ENCODE measurements at places on chromosomes 11 and 22.

DNA sequence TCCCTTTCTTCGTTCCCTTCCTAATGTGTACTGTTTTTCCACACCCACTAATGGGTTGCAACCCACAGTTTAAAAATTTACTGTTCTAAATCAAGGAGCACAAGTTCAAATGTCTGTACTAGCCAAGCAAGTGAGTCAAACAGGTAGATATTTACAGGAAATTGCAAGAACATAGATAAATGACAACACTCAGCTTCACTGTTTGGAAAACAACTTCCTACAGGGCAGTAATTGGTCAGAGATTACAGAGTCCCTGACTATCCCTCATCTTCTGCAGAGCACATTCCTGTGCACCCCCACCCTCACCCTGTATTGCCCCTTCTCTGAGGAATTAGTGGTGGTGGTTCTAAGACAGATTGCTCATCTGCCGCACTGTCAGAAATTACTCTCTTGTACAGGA is 1.9 kb downstream of the SERPING1 start:
- H3K36me3 ChIP-seq: peaks cover 8% of the 10 kb centered on the region
- peak overlapping the region; percentile 74 for H3K4me3 ChIP-seq
- no peak for DNase-seq
- H3K4me1 ChIP-seq: peaks cover 31% of the 10 kb centered on the region

- H3K27me3 ChIP-seq: no peaks in the 10 kb centered on the region
- H3K4me1 ChIP-seq: peaks cover 18% of the 10 kb centered on the region
- H3K36me3 ChIP-seq: peaks cover 13% of the 10 kb centered on the region
- DNase-seq: no peak
Measured at GRCh38 chr22:23749841-23750301, 1.0 kb downstream of the ZNF70 start.

DNA sequence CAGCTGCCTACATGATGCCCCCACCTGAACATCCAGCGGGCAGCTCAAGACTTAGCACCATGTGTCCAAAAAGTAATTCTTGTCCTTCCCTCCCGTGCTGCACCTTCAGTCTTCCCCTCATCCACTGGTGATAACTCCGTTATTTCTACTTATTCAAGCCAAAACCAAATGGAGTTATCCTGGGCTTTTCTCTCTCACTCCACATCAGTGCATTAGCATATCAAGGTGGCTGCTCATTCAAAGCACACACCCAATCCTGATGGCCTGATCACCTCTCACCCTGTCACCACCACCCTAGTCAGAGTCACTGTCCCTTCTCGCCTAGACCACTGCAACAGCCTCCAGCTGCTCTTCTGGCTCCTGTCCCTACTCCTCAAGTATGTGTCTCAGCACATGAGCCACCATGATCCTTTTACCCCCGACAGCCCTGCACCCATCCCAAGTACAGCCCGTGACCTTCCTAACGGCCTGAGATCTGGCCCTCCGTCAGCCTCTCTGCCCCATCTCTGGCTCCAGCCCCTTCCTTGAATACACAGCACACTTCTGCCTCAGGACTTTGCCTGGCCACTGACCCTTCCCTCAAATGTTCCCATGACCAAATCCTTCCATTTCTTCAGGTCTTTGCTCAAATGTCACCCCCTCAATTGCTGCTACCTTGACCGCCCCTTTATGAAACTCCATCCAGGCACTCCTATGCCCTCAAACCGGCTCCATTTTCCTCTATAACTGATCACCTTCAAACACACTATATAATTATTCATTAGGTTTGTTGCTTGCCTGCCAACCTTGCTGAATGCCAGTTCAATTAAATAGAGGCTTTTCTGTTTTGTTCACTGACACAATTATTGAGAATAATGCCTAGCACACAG is 19.7 kb upstream of the SLC25A1 start:
- H3K36me3 ChIP-seq: peaks cover 2% of the 10 kb centered on the region
- no peaks in the 10 kb centered on the region for H3K4me1 ChIP-seq
- no peak overlapping the region for H3K4me3 ChIP-seq
- H3K27ac ChIP-seq: no peak overlapping the region
- no peak for DNase-seq

GRCh38 chr22:24128021-24128420 is 53.3 kb upstream of the SUSD2 start:
- H3K27me3 ChIP-seq: no peaks in the 10 kb centered on the region
- no peaks in the 10 kb centered on the region for H3K4me1 ChIP-seq
- peaks cover 9% of the 10 kb centered on the region for H3K36me3 ChIP-seq
- H3K27ac ChIP-seq: no peak overlapping the region
- no peak for DNase-seq

GRCh38 chr22:39182478-39183030 is 30.1 kb upstream of the CBX7 start:
- DNase-seq: no peak
- H3K36me3 ChIP-seq: peaks cover 2% of the 10 kb centered on the region
- H3K4me1 ChIP-seq: peaks cover 8% of the 10 kb centered on the region

DNA sequence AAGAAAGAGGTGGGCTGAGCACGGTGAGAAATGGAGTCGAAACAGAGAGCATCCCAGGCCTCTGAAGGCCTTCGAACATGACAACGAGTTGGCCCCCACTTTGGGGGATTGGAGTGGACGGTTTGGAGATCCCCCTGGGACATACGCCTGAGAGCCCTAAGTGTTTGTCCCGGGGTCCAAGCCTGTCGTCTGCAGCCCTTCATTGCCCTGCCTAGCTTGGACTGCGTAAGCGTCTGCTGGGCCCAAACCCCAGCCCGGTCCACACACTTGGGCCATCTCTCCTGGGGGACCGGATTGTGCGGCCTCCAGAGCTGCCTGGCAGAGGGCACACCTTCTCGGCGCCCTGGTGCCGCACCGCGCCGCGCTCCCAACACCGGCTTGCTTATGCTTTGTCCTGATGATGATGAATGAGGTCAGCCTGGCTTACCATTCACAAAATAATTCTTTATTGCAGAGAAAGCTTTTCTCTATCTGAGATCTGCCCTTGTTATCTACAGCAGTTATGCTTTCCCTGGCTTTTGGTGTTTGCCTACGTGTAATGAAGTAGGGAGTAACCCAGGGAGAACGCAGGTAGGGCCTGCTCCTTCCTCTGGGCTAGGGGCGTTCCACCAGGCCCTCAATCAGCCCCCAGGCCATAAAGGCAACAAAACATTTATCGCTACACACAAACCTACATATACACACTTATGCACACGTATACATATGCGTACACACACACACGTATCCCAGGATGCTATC is 85.9 kb upstream of the PPARA start:
- no peak overlapping the region for H3K4me3 ChIP-seq
- H3K27ac ChIP-seq: no peak overlapping the region
- H3K27me3 ChIP-seq: peaks cover 68% of the 10 kb centered on the region
- H3K36me3 ChIP-seq: peaks cover 3% of the 10 kb centered on the region
- peaks cover 2% of the 10 kb centered on the region for H3K4me1 ChIP-seq
- peak; percentile 3 for DNase-seq

DNA sequence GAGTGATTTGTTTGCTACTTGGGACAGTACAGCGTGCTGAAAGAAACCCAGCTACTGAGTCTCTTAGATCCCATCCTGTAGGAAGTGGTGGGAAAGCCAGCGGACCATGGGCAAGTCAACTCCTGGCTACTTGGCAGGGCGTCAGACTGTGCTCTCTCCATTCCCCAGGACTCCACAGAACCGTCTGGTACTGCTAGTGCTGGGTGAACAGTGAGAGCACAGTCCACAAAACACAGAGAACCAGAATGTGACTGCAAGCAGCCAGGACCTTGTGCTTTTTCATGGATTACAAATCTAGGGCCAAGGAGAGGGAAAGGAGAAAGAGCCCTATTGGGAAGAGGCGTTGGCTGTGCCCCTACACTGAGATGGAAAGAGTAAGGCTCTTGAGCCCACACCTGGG is 10.2 kb downstream of the BID start:
- no peak overlapping the region for H3K4me3 ChIP-seq
- H3K27me3 ChIP-seq: no peaks in the 10 kb centered on the region
- DNase-seq: no peak
- no peak overlapping the region for H3K27ac ChIP-seq

DNA sequence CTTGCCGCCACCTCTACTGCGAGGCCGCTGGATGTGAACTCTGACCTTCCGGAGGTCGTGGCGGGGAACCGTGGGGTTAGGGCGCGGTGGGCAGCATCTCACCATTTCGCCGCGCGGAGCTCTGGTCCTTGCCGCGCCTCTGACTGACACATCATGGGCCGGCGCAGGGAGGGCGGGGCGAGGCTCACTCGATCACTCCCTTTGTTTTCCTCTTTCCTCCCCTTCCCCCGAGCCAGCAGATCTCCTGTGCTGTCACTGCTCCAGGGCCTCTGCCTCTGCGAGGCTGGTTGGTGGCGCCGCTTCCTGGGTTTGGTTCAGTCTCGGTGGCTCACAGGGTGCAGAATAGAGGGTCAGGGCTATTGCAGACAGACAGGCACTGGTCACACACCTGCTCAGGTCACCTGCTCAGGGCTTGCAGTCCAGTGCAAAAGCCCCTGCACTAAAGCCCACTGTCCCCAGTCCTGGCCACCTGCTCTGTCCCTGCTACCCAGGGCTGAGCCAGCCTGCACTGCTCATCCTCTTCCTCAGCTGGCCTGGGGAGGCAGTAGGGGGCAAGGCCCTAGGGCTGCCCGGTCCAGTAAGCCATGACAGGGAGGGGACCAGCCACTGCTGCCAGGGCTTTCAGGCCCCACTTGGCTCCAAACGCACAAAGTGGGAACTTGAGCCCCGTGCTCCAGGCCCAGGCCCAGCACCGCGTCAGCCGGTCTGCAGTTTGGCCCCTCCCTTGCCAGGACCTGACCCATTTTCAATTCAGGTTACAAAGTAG is 36.2 kb downstream of the PISD start:
- DNase-seq: no peak
- H3K27me3 ChIP-seq: no peaks in the 10 kb centered on the region
- no peaks in the 10 kb centered on the region for H3K36me3 ChIP-seq

DNA sequence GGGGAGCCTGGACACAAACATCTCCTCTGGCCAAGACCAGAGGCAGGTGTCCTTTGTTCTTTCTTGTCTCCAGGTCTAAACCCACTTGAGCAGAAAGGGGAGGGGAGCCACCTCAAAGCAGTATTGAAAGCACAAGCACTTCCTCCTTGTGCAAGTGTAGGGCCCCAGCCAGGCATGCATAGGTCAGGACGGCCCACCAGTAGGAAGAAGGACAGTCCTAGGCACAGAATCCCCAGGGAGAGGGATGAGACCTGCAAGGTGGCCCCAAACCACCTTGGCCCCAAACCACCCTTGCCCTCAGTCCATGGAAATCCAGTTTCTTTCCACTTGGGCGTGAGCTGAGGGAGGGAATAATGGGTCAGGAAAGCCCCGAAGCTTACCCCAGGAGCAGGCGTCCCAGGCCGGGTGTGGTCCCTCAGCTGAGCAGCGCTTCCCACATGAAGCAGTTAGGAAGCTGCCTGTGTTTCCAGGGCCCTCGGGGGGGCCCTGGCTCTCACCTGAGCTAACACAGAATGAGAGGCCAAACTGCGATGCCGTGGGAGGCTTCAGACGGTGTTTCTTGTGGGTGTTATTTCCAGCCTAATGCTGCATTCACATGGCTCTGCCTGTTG is 20.4 kb upstream of the IGSF9B start:
- no peaks in the 10 kb centered on the region for H3K4me1 ChIP-seq
- peaks cover 94% of the 10 kb centered on the region for H3K27me3 ChIP-seq
- H3K27ac ChIP-seq: no peak overlapping the region

- no peaks in the 10 kb centered on the region for H3K27me3 ChIP-seq
- DNase-seq: no peak
- H3K4me3 ChIP-seq: no peak overlapping the region
- peaks cover 7% of the 10 kb centered on the region for H3K36me3 ChIP-seq
- peak overlapping the region; percentile 98 for H3K27ac ChIP-seq
Measured at GRCh38 chr22:37511395-37512104, 7.7 kb downstream of the CARD10 start.

DNA sequence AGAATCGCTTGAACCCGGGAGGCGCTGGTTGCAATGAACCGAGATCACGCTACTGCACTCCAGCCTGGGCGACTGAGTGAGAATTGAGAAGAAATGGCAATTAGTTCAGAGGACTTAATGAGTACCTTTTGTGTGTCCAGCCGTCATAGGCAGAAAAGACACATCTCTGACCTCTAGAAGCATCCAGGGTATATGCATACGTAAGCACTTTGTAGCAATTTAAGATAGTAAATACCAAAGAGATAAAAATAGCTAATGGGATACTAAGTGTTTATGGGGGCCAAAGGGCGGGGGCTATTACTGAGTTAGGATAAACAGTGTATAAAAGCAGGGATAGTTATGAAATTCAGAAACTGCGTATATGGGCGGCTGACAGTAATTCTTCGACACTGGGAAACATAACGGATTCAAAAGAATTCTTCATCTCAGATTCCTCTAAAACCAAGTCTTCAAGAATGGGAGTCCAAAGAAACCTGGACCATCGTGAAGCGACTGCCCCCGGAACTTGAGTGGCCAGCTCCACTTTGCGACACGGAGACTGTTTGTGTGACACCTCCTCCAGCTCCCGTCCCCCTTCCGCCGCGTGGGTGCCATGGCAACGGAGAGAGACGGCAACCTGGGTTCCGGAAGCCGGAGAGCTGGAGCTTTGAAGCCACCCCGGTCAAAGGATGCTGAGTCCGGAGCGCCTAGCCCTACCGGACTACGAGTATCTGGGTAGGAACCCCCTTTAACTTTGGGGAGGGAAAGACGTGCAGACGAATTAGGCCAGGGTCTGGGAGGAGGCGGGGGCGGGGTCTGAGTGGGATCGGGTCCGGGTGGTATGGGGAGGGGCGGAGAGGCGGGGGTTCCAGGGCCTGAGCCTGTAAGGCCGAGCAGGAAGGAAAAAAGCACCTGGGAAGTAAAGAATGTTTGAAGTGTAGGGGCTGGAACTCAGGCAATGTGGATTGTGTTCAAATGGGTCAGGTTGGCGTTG is at the start of gene CSTPP1:
Gene CSTPP1 (plus strand): TSS at position 624 of the 973 bp plus-strand sequence. CDS start 45 bp downstream, at position 669.
- peaks cover 13% of the 10 kb centered on the region for H3K4me1 ChIP-seq
- H3K36me3 ChIP-seq: peaks cover 7% of the 10 kb centered on the region
- peak within 1 kb of the TSS; percentile 97 for H3K27ac ChIP-seq
- peak within 1 kb of the TSS; percentile 97 for H3K4me3 ChIP-seq
- peak; percentile 95 for DNase-seq
- H3K27me3 ChIP-seq: peaks cover 1% of the 10 kb centered on the region

DNA sequence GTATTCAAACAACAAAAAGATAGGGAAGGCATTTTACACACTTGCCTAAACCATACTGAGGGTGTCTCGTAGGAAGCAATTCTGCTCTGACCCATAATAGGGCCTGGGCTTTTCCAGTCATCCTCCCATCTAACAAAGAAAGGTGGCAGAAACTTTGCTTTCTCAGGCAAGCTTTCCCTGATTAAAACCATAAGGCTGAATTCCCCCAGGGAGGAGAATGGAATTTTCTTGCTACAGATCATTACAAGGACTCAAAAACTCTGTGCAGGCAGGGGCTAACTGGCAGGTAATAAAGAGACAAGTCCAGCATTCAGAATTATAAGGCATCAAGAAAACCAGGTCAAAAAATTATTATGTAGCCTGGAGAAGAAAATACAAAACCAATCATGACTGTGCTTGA is 90.4 kb downstream of the RBFOX2 start:
- DNase-seq: no peak
- H3K27ac ChIP-seq: peak overlapping the region; percentile 90
- H3K36me3 ChIP-seq: peaks cover 2% of the 10 kb centered on the region

GRCh38 chr11:8229299-8230177 is 34.1 kb downstream of the LMO1 start:
- no peaks in the 10 kb centered on the region for H3K36me3 ChIP-seq
- H3K27ac ChIP-seq: no peak overlapping the region
- peaks cover 2% of the 10 kb centered on the region for H3K27me3 ChIP-seq
- peak; percentile 67 for DNase-seq
- H3K4me3 ChIP-seq: no peak overlapping the region

- H3K4me3 ChIP-seq: no peak overlapping the region
- H3K4me1 ChIP-seq: peaks cover 14% of the 10 kb centered on the region
- H3K36me3 ChIP-seq: peaks cover 28% of the 10 kb centered on the region
- no peak for DNase-seq
Measured at GRCh38 chr11:113243696-113244095, 70.7 kb upstream of the TTC12 start.

GRCh38 chr22:17767233-17768065 is 6.8 kb downstream of the BID start:
- H3K27ac ChIP-seq: no peak overlapping the region
- H3K36me3 ChIP-seq: no peaks in the 10 kb centered on the region
- H3K4me3 ChIP-seq: no peak overlapping the region
- H3K27me3 ChIP-seq: no peaks in the 10 kb centered on the region
